ENCODE measurements at places on chromosomes 13 and 19.

- no peak for DNase-seq
These were observed 32.3 kb downstream of the CEBPG start for GRCh38 chr19:33405553-33406461.

- no peak for DNase-seq
These were observed 68.3 kb downstream of the FNDC3A start for GRCh38 chr13:49044008-49044407.

DNA sequence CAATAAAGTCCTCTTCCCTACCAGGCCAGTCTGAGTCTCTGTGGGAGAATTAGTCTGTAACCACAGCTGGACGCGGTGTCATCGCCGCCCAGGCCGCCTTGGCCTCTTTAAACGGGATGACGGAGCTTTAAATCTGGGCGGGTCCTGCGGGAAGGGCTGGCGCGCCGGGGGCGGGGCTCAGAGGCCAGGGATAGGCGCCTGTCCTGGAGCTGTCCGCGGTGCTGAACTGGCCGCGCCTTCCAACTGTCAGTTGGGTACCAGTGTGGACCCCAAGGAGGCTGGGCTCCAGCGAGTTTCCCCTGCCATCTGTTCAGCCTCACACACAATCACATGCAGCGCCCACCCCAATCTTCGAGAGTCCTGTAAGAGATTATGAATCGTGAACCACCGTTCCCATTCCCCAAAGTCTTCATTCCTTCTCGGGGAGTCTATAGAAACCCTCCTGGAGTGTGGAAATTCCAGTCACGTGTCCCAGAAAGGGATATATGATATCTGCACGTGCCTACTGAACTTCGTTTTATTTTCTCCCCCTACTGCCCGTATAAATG lies 11.5 kb downstream of the APLP1 start:
- DNase-seq, result peak; percentile 64

- no peak for DNase-seq
These were observed 2.5 kb downstream of the HSD11B1L start for GRCh38 chr19:5683177-5683886.
